ENCODE measurements at places on chromosomes 16 and 17.

GRCh38 chr17:60165223-60165622, 15.4 kb downstream of the CA4 start:
- no peak for DNase-seq

GRCh38 chr17:67994817-67995569, 1.3 kb downstream of the C17orf58 start:
- no peak for DNase-seq

GRCh38 chr17:66379996-66380395, 77.6 kb downstream of the PRKCA start:
- DNase-seq = no peak

- DNase-seq = no peak
Observed at GRCh38 chr17:43444223-43445008, 39.4 kb upstream of the DHX8 start.

- no peak for DNase-seq
Observed at GRCh38 chr16:2948807-2949704, 15.0 kb upstream of the KREMEN2 start.

DNA sequence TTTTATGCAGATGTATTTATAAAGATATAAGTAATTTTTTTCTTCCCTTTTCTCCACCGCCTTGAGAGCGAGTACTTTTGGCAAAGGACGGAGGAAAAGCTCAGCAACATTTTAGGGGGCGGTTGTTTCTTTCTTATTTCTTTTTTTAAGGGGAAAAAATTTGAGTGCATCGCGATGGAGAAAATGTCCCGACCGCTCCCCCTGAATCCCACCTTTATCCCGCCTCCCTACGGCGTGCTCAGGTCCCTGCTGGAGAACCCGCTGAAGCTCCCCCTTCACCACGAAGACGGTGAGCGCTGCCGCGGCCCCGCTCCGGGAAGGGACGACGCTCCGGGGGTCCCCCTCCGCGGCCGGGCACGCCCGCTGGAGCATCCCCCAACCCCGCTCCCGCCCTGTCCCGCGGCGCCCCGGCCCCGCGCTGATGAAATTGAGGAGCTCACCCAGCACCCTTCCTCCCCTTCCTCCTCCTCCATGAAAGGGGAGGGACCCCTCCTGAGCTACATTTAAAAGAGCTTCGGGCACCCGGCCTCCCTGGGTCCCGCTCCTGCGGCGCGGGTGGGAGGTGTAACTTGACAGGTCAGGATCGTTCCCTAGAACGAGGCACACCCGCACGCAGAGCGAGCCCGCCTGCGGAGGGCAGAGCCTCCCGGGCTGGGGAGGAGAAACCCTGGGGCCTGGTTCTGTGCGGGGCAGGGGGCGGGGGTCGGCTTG, 706 bp downstream of the HLF start:
- no peak for DNase-seq

DNA sequence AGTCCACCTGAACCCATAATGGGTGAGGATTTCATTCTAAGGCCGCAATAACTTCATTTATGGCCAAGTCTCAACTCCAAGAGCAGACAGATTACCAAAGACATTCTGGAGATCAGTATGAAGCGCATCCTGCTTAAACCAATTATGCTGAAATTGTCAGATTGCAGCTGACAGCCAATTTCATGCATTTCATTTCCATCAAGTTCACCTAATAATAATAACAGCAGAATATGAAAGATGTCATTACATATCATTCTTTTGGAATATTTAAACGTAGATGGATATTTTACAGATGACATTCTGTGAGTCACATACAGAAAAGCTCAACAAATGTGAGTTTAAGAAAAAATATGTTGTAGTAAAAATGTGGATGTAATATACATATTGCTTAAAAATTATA, 54.9 kb upstream of the NACA2 start:
- no peak for DNase-seq

GRCh38 chr16:57555831-57556230, 13.4 kb downstream of the ADGRG5 start:
- no peak for DNase-seq

- DNase-seq = no peak
Observed at GRCh38 chr17:49079840-49080663, 52.5 kb upstream of the B4GALNT2 start.

- DNase-seq = no peak
Observed at GRCh38 chr16:2795395-2796143, 2.7 kb upstream of the PRSS41 start.

DNA sequence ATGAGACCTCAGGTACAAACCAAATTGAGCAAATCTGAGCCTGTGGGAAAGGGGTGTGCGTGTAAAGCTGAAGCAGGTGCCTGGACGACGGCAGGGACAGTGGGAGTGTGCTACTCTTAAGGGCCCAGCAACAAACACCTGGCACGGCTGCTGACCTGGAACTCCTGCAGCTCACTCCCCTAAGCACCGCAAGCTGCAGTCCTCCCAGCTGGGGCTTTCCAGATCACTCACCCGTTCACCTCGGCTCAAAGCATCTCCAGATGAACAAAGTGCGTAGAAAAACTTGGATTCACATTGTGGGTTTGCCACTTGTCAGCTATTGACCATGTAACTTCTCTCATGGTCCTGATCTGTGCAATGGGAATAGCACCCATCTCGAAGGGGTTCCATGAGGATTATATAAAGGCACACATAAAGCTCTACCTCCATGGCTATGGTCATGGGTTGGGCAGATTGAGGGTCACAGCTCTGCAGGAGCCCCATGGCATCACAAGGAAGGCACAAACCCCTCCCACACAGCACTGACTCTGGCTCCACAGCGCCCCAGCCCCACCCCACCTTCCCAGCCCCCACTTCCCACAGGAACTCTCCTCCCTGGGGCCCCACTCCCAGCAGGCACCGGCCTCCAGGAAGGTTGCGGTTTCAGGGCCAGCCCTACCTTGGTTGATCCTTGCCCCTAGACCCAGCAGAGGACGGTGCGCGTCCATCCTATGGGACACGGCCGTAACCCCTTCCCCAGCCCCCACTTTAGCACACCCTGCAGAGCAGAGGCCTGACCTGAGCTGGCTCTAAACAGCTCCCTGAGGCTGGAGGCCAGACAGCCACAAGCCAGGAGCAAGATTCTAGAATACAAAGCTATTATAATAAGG, 21.9 kb downstream of the ST3GAL2 start:
- no peak for DNase-seq

GRCh38 chr17:4858882-4859260, 25.7 kb downstream of the MINK1 start:
- DNase-seq = no peak

- DNase-seq = no peak
Observed at GRCh38 chr16:87057211-87057881, 259.8 kb downstream of the C16orf95 start.

DNA sequence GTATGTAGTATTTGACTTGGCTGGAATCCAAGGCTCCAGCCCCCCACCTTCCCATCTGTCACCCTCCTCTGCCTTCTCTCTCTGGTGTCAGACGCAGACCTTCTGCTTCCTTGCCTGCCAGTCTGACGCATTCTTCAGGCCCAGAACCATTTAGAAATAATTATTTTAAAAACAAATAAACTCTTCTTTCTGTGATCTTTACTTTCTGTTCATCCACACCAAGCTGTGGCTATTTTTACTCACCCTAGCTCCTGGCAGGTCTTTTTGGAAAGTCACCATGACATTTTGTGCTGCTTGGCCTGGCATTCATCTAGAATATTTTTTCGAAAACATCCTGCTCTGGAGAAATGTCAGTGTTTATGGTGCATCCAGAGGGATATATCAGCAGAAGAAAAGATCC, 330.7 kb upstream of the ASIC2 start:
- DNase-seq = no peak

DNA sequence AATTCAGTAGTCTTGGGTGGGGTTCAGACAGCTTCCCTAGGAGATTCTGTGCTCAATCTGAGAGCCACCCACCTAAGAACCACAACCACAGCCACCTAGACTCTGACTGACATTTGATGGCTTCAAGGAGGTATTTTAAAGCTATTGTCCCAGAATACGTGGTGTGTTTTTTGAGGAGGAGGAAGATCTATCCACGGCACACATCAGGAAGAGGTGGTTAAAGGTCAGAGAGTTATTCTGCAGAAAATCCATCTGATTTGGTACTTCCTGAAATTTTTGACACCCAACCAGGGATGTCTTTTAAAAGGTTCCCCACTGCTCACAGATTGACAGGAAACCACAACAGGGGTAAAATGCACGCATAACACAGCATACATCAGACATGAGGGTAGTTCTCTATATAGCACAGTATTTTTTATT, 25.1 kb downstream of the SMARCE1 start:
- no peak for DNase-seq

DNA sequence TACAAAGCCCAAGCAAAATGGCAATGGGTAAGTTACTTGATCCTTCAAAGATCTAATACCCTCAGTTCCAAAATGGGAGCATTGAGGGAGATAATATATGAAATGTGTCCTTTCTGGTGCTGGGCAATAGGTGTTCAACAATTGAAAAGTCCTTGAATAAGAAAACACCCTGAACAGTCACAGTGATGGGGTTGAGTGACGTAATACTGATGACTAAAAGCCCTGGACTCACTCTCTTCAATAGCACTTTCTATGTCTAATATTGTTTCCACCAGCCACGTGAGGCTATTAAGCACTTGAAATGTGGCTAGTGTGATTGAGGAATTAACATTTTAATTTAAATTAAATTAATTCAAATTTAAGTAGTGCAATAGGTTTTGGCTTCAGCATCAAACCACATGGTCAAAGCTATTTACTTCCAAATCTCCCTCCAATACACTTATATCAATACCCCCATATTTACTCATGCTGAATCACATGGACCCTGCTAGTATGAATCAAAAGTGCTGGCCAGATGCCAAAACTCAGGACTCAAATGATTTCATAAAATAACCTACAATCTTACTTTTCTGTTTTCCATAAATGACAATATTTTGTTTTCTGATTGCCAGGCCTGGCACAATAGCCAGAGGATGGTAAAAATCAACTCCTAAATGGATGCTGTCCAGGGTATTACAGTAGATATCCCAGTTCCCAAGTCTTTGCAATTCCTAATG, 516.2 kb downstream of the HAPSTR1 start:
- DNase-seq = no peak

DNA sequence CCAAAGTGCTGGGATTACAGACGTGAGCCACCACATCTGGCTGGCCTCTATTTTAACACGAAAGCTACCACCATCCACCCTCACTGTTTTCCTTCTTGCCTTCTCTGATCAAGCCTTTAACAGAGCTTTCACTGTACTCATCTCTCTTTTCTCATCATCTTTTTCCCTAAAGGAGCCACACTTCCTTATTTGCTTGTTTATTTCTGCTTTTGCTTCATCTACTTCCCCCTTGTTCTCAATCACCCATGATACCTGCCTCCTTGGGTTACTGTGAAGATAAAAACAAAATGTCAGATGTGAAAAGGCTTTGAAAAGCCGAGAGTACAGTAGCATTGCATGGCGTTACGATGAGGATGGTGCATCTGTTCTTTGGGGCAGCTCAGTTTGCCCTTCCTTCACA, 79.9 kb downstream of the ZNF18 start:
- no peak for DNase-seq

GRCh38 chr17:13734880-13735279, 133.2 kb upstream of the HS3ST3A1 start:
- no peak for DNase-seq

- DNase-seq = no peak
Observed at GRCh38 chr17:54544249-54544648, 356.4 kb upstream of the TOM1L1 start.

- DNase-seq = no peak
Observed at GRCh38 chr16:4522051-4522581, 16.5 kb downstream of the CDIP1 start.

DNA sequence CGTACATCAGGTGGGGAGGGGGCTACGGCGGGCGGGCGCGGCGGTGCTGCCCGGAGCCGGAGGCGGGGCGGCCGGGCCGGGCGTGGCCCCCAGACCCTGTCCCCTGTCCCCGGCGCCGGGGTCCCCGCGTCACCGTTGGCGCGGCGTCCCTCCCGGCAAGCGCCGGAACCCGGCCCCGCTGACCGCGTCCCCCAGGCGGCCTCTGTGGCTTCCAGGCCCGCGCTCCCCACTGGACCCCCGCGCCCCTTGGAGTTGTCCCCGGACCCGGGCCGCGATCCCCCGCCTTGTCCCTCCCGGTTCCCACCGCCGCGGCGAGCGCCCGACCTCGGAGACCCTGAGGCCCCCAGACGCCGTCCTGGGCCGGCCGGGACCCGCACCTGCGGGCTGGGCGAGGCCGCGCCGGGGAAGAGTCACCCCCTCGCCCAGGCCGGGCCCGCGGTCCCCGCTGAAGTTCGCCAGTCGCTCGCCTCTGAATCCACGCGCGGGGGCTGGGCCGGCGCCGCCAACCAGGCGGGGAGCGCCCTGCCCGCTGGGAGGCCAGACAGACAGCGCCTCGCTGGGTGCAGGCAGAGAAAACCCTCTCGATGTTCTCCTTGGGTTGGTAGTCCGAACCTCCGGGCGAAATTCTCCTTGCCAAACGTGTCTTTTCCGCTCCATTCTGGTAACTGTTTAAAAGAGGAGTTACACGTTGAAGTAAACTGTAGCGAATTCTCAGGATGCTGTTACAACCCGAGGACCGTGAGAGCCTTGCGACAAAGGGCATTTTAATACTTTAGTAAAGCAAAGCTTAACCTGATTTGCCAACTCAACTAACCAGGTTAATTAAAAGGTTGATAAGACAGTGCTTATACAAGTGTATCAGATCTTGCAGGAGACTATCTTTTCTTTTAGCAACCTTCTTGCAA, 761 bp downstream of the GAN start:
- DNase-seq = peak; percentile 8

DNA sequence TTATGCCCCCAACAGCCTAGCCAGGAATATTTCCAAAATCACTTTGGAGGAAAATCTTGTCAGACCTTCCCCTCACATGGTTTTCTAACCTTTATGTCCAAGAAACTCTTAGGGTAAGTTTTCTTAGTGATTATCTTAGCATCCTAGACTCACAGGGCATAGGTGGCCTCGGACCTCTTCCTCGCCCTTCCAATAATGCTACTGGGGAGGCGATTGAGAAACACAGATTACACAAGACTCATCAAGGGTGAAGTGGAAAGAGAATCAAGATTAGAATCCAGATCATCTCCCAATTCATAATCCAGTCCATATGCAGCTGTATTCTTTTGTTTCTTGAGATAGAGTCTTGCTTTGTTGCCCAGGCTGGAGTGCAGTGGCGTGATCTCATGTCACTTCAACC, 358.4 kb upstream of the CDH5 start:
- no peak for DNase-seq

DNA sequence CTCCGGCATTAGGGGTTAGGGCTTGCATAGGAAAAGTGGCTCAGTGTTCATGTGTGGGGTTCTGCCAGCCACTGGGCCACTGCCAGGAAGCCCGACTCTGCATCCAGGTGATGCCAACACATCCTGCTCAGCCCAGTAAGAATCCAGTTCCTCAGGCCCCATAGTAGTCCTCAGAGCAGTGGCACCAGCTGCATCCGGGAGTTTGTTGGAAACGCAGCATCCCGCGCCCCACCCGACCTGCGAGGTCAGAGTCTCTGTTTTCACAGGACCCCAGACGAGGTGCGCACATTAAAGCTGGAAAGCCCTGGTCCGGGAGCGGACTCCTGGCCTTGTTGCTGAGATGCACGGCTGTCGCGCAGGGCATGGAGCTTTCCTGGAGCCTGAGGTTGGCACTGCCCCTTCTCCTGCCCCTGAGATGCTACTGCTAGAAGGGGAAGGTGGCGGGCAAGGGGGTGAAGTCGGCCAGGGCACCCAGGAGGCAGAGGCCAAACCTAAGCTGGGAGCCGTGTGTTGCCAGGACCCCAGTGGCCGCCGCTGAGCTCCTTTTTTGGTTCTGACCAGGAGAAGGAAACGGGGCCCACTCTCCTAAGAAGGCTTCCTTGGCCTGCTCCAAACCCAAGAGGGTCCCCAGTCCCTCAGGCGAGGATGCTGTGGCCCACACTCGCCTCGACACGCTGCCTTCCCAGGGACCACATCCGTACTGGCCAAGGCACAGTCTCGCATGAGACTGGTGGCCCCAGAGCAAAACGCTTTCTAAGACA, 44.4 kb downstream of the NOS2 start:
- DNase-seq = no peak
